ENCODE measurements at places on chromosomes 4 and X.

GRCh38 chr4:20678400-20678799 lies 21.9 kb upstream of the PACRGL start:
- no peak for DNase-seq

DNA sequence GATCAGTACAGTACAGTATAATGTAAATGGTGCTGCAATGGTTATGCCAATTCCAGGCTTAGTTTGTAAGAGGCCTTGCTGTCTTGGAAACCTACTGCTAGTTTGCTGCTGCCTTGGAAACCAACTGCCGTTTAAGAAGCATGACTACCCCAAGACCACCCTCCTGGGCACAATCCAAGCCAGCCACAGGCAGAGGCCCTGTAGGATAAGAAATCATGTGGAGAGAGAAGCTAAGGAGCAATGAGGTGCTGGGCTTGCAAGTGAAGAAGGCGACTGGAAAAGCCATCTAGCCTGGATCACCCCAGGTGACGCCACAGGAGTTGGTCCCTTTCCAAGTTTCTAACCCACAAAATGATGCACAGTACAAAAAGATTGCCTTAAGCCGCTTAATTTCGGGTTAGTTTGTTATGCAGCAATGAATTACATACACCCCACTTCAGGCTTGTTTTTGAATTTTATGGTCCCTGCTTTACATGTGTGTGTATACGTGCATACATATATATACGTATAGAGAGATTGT lies 16.9 kb downstream of the ZFP42 start:
- DNase-seq, result no peak

GRCh38 chrX:110228453-110228852 lies 89.4 kb downstream of the AMMECR1 start:
- no peak for DNase-seq

- no peak for DNase-seq
Observed at GRCh38 chr4:24117975-24118374, 228.1 kb upstream of the PPARGC1A start.

- DNase-seq, result no peak
Observed at GRCh38 chr4:149765630-149766029, 50.0 kb downstream of the IQCM start.

DNA sequence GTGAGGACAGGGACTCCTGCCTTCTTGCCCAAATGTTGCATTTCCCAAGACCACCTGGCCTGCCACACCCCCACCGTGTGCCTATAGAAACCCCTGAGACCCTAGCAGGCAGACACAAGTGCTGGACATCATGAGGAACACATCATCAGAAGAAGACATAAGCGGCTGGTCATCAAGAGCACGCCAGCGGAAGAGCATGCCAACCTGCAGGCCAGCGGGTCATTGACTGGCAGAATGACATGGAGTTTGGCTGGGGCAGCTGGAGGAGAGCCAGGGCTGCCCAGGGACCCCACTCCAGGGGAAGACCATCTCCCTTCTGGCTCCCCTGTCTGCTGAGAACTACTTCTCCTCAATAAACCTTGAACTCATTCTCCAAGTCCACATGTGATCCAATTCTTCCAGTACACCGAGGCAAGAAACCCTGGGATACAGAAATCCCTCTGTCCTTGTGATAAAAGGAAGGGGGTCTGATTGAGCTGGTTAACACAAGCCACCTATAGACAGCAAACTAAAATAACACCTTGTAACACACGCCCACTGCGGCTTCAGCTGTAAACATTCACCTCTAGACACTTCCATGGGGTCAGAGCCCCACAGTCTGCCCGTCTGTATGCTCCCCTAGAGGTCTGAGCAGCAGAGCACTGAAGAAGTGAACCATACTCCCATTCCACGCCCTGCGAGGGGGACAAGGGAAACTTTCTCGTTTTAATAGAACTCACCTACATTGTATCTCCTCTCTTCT lies 164.8 kb upstream of the EMCN start:
- no peak for DNase-seq

GRCh38 chr4:90546114-90546513 lies 418.9 kb downstream of the CCSER1 start:
- no peak for DNase-seq

- DNase-seq, result no peak
Observed at GRCh38 chr4:23144707-23145106, 452.0 kb downstream of the GBA3 start.

GRCh38 chr4:118076958-118077766 lies 42.9 kb downstream of the NDST3 start:
- no peak for DNase-seq

- DNase-seq, result no peak
Observed at GRCh38 chr4:7074426-7074825, 6.6 kb upstream of the GRPEL1 start.

GRCh38 chrX:65635822-65636221 lies 31.6 kb upstream of the MSN start:
- DNase-seq, result no peak

DNA sequence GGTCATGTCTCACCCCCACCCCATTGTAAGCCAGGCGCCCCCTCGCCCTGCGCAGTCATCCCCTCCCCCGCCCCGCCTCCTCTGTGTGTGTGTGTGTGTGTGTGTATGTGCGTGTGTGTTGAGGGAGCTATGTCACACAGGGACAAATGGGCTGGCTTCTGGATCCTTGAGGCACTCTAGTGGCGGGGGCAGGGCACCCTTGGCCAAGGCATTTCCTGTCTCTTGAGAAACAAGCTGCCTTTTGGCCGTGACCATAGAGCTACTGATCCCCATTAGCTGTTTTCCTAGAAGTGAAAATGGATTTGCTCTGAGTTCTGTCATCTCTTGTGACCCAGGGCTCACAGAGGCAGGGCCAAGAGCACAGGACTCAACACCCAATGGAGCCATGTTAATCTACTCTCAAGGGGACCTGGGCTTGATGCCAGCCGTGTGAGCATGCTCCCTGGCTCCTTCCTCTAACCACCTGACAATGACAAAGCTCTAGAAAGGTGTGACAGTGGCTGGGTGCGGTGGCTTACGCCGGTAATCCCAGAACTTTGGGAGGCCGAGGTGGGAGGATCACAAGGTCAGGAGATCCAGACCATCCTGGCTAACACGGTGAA lies 162.5 kb upstream of the BCOR start:
- DNase-seq, result no peak

- no peak for DNase-seq
Observed at GRCh38 chr4:158652920-158653319, 18.8 kb downstream of the C4orf46 start.

DNA sequence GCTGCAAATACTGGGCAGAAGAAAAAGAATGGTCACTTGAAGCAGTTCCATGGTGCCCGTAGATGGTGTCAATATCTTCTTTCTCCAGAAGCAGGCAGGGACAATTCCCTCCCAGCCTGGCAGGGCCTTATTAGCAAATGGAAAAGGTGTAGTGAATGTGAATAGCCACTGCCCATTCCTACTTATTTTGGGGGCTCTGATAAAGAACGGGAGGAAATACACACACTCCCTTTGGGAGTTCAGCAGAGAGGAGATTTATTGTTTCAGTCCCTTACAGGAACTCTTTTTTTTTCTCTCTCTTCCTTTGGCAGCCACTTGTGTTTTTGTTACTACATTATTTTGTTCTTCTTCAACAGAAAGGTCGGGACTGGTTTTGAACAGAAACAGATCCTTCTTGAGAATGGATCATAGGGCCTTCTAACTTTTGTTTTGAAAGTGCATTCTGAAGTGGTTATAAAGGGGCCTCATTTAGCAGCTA lies at the start of gene EMCN:
Gene EMCN (minus strand): TSS at position 159 of the 478 bp plus-strand sequence. CDS start 108 bp downstream, at position 51.
- no peak for DNase-seq

DNA sequence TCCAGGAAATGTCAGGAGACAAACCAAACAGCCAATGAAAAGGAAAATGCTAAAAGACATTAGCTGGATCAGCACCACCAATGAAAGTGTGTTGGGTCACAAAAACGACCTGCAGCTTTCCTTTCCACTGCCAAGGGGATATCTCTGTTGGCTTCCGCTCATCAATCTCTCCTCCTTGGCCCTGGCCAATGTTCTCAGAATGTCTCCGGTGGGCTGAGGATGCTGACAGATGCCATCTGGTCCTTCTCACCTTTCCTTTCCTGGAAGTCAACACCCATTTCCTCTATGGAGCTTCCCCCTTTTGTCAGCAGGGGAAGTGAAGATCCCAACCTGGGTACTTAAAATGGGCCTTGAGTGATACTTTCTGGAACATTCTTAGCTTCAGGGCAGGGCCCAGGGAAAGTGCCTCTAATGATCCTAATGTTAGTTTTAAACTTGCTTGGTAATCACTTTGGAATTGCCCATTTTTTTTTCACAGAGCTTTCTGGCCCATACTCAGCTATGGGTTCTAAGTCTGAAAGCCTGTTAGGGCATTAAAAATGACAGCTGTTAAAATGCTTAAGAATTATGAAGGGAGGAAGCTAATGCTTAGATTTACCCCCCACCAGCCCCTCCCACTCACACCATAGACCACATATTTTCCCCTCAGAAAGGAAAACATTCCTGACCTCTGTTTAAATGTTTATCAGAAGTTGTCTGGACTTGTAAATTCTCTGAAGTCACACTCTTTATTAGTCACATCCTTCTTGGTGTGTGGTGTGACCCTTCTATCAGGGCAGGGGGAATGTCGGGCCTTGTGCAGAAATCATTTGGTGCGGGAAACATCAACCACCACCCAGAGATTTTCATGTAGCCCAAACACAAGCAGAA lies 29.2 kb downstream of the IGFBP7 start:
- no peak for DNase-seq

- no peak for DNase-seq
Observed at GRCh38 chr4:169236873-169237626, 33.7 kb downstream of the SH3RF1 start.

GRCh38 chrX:151984328-151984727 lies 9.9 kb upstream of the GABRE start:
- DNase-seq, result no peak

DNA sequence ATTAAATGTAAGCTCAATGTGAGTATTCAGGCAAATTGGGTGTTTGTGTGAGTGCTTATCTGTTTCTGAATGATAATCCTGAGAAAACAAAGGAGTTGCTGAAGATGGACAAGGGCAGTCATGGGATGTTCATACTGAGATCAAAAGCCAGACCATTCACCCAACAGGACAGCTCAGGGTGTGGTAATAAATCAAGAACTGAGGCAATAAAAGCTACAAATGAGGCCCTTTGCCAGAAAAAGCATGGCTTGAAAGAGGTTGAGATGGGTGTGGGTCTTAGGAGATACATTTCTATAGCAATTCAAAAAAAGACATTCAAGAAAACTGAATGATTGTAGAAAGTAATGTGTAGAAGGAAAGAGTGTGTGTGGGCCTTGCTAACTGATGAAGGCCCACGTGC lies 425.8 kb upstream of the BOD1L1 start:
- DNase-seq, result no peak

GRCh38 chr4:184386271-184386781 lies 88.0 kb downstream of the IRF2 start:
- DNase-seq, result no peak

- DNase-seq, result no peak
Observed at GRCh38 chr4:66633477-66633876, 911.8 kb downstream of the CENPC start.

DNA sequence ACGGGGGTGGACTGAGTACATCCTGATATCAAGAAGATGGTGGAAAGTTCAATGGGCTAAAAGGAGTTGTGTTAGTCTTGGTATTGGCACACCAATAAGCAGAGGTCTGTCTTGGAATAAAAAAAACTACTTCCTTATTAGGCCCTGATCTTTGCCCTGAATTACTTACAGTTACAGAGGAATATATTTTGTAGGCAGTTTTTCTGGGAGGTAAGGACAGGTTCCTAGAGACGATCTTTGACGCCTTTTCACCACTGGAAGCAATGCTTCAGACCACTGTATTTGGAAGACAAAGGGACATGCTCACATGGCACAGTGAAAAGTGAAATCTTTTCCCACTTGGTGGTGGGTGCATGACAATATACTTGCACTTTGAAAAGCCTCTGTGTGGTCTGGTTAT lies 618 bp upstream of the XK start:
- no peak for DNase-seq

- no peak for DNase-seq
Observed at GRCh38 chrX:10483191-10483831, 137.1 kb downstream of the MID1 start.

GRCh38 chr4:174847801-174848427 lies 18.9 kb upstream of the GLRA3 start:
- no peak for DNase-seq

GRCh38 chr4:15754323-15754722 lies 23.8 kb upstream of the CD38 start:
- no peak for DNase-seq
